ENCODE measurements at places on chromosomes 6 and 20. TPM values are rescaled to one million over a fixed set of nuclear protein-coding genes. Genes with fewer than 3 reads are reported as not detected.

The SUMO4 gene
- total RNA-seq, result 1.5 TPM

The HLA-DQA1 gene
- not detected for total RNA-seq

- peak; percentile 69 for DNase-seq
Measured at GRCh38 chr6:167699141-167699931, 127.4 kb upstream of the AFDN start.

The STAU1 gene
- 79.7 TPM for total RNA-seq

GRCh38 chr6:82066991-82067411 is 180.5 kb downstream of the IBTK start:
- DNase-seq, result peak; percentile 15

GRCh38 chr6:109791301-109791700 is 100.2 kb downstream of the FIG4 start:
- DNase-seq, result no peak

GRCh38 chr6:154496793-154497517 is 13.5 kb downstream of the CNKSR3 start:
- no peak for DNase-seq

The ADGB gene
- total RNA-seq, result 4.3 TPM

The CNR1 gene
- 6.4 TPM for total RNA-seq

- DNase-seq, result peak; percentile 69
Measured at GRCh38 chr20:50987493-50988210, 29.0 kb downstream of the MOCS3 start.

DNA sequence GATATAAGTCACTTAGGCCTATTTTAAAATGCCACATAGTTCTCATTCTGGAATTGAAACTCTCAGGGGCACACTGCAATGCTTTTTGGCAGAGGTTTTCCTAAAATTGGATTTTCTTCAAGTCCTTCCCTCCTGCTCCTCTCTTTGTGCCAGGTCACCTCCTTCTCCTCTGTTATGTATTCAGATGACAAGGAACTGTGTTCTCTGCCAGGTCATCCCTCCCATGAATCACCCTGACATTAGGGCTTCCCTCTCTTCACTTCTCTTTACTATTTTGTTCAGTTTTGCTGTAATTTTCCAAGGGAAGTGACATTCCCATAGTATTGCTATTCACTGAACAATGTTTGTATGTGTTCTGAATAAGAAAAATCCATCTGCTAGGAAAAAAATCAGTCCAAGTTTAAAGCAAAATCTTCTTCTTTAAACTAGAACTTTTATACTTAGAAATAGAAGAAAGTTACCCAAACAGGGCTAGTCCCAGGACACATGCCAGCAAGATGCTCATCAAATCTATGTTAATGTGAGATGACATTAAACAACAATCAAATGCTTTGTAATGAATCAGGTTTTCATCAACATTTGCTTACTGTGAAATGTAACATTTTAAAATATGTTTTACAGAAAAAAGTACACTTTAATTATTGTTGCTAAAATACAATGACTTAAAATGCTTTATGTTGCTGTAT is 461.1 kb downstream of the MMUT start:
- DNase-seq, result no peak

GRCh38 chr6:95175927-95176675 is 401.2 kb upstream of the MANEA start:
- no peak for DNase-seq

DNA sequence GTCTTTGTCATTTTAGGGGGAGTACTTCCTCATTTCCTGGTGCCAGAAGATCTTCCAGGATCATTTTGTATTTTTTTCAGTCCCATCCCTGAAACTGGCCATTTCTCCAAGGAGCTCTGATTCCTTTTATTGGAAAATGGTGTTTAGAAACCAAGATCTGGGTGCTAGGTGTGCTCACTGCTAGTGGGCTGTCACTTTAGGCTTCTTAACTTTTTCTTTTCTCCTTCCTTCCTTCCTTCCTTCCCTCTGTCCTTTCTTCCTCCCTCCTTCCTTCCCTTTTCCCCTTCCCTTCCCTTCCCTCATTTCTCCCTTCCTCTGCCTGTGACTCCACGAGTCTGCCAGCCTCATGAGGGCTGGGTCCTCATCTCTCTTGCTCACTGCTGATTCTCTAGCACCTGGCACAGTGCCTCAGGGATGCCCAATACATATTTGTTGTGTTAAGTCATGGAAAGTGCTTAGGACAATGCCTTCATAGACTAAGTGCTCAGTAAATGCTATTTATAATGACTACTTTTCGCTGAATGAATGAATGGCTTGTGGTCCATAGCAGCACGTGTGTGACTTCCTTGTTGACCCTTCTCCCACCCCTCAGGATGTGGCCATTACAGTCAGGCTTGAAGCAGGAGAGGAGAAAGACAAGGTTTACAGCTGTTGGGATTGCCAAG is 36.9 kb downstream of the APCDD1L start:
- no peak for DNase-seq

Data from transverse colon (tissue), 4 donors.